ENCODE measurements at places on chromosomes 5 and 9.

GRCh38 chr5:7770436-7770835 lies 80.5 kb downstream of the CFAP90 start:
- no peak for DNase-seq

GRCh38 chr5:120942596-120943350 lies 478.7 kb downstream of the PRR16 start:
- no peak for DNase-seq

- no peak for DNase-seq
These were observed 1.5 kb downstream of the STXBP1 start for GRCh38 chr9:127613583-127613954.

GRCh38 chr5:116951219-116951618 lies 376.6 kb upstream of the SEMA6A start:
- DNase-seq = no peak

- no peak for DNase-seq
These were observed 11.7 kb downstream of the MED7 start for GRCh38 chr5:157130925-157131324.

GRCh38 chr5:141135030-141135717 lies at the start of gene PCDHB5:
Gene PCDHB5 (plus strand): TSS chr5:141135206. CDS start chr5:141135435, 229 bp downstream.
- no peak for DNase-seq

DNA sequence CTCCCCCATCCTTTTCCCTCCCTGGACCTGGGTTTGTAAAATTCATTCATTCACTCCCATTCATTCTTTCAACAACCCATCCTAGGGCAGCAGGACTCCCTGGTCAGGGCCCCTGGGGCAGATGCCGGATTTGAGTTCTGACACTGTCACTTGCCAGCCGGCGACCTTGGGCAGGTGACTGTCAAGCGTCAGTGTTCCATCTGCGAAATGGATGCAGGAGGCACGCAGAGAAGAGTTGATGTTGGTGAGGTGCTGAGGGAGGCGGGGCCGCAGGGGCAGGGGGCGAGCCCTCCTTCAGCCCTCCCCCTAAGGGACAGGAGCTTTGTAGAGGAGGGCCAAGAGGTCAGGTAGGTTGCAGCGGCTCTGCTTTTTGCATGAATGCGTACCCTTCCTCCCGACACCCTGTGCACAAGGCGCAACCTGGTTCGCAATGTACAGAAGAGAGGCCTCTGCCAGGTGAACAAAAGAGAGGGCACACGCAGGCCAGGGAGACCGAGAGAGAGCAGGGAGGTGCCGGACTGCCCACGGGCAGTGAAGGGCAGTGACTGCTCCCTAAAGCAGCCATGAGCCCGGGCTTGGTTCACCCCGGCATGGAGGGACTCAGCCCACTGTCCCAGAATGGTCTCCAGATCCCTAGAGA lies 128.1 kb downstream of the BARX1 start:
- no peak for DNase-seq

- DNase-seq = no peak
These were observed 97.6 kb upstream of the CDH10 start for GRCh38 chr5:24742334-24742733.

GRCh38 chr9:115106642-115107041 lies 11.3 kb downstream of the TNC start:
- DNase-seq = no peak

Measured in activated CD4-positive, alpha-beta T cell treated with anti-CD3 and anti-CD28 coated beads, Interleukin-2, amount 50 U/mL, for 1 hour (primary cell).